Stimulated activated CD4-positive, alpha-beta T cell treated with anti-CD3 and anti-CD28 coated beads, Interleukin-4, amount 100 ng/mL, for 1 hour (primary cell): ENCODE measurements at places on chromosomes 5 and 9.

DNA sequence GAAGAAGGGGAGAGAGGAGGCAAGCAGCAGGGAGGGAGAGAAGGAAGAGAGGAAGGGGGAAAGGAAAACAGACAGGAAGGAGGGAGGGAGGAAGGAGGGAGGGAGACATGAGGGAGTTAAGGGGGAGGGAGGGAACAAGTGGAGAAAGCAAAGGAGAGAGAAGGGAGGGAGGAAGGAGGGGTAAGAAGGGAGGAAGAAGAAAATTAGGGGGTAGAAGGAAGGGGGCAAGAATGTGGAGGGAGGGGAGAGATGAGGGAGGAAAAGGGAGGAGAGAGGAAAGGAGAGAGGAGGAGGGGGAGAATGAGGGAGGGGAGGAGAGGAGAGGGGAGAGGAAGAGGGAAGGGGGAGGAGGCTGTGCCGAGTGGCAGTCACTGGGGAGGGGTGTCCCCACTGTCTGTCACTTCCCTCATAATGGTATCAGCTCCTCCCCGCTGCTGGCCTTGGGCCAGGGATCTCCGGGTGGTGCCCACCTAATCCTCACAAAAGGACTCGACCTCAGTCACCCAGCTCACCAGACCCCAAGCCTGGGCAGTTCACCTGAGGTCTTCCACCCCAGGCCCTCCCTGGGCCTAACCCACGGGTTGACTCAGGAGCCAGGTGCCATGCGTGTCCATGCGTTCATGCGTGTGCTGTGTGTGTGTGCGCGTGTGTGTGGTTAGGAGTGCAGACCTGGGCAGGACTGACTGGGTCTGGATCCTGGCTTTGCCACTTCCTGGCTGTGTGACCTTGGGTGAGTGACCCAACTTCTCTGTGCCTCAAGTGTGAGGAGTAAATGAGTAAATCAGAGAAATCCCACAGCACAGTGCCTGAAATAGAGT is 18.1 kb downstream of the C9orf50 start:
- DNase-seq: no peak

GRCh38 chr9:31071606-31072286 is 1312.7 kb upstream of the ACO1 start:
- no peak for DNase-seq

GRCh38 chr9:91182429-91183225 is 179.1 kb downstream of the AUH start:
- DNase-seq: no peak

GRCh38 chr9:72681283-72681630 is 159.8 kb downstream of the TMC1 start:
- DNase-seq: no peak

- no peak for DNase-seq
Observed at GRCh38 chr9:90770927-90771326, 30.7 kb upstream of the SYK start.

DNA sequence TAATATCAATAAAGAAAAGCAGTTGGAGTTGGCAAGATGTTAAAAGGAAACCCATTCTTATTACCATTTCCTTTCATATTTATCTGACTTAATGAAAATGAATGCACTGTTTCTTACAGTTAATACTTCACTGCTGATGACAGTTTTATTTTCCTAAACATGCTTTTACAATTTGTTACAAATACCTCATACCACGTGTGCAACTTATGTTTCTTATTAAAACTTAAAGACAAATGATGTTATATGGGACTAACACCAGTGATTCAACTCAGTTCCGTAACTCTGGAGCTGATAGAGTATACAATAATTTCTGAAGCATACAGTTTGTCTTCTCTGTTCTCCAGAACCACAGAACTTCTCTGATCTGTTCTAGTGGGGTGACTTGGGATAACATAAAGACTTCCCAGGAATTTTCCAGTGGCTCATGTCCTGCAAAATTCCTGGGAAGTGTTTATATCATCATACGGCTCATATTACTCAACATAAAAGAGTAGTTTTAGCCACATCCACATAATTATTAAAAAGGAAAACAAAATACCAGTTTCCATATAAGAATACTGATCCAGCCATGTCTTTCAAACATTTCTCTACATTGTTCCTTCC is 1259.0 kb upstream of the C9orf72 start:
- no peak for DNase-seq

- no peak for DNase-seq
Observed at GRCh38 chr5:178496642-178497041, 93.6 kb downstream of the COL23A1 start.

GRCh38 chr5:111144352-111144930 is 52.3 kb downstream of the WDR36 start:
- no peak for DNase-seq

DNA sequence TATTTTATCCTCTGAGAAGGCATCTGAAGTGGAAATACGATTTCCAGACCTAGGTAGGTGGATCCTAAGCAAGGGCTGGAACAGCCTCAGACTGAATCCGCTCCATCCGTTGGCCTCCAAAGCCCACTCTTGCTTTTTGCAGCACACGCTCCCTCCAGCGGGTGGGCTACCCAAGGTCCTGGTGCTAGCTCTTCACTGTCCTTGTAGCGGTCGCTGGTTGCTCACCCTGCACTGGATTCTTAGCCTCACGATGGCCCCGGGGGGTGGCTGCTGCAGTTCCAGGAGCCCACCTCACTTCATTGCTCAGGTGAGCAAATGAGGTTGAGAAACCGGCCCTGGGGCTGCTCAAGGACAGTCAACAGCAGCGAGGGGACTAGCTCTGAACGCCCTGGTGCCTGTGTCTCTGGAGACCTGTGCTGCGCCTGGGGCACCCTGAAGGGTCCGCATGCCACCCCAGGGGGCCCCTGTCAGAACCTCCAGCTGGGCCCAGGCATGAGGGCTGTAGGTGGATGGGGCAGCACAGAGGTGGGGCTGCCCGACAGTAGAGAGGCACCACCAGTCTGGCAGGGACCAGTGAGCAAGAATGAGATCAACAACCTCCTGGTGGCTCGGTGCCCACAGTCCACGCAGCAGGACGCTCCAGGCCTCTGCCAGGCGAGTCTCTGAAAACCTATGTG is 4.3 kb downstream of the MGAT4B start:
- DNase-seq: no peak

GRCh38 chr5:123358304-123358703 is 64.9 kb downstream of the CEP120 start:
- no peak for DNase-seq

DNA sequence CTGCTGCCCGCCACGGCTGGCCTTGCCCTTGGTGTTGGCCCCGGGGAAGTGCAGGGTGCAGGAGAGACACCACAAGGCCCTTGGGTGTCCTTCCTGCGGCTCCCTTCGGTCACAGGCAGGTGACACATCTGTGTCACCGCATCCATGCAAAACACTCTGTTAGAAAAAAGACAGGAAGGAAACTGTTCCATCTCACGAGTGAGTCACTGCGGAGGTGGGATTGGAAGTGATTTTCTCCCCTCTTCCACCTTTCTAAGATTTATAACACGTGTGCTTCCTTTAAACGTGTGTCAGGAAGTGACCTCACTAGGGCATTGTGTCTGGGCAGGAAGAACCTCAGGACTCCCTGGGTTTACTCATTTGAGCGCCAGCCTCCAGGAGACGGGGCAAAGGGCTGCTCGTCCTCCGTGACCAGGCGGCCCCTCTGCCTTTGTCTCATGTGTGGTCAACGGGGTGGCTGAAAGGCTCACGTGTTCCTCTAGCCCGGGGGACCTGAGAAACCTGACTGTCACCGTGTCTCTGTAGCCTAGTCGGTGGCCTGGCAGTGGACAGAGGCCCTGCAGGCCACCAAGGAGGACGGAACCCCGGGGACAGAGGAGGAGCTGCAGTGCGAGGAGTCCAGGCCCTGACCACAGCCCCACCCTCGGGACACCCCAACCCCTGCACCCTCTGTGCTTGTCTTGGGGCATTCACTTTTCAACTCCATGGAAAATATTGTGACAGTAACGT is 4.9 kb upstream of the LCN1 start:
- no peak for DNase-seq

DNA sequence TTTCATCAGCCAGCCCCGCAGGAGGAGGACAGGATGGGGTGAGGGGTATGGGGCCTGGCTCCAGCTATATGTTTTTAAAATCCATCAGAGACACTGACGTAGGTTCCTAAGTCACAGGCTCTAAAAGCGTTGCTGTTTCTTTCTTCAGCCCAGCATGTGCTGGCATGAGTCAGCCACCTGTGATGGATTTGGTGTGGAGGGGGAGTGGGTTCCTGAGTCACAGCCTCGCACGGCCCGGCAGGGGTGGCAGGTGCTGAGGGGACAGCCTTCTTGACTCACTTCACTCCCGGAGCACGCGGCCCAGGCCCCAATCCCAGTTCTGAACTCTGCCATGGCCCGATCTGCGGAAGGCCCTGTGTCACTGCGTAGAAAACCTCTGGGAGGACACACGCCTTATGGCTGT is 38.8 kb upstream of the RPL26L1 start:
- DNase-seq: no peak

DNA sequence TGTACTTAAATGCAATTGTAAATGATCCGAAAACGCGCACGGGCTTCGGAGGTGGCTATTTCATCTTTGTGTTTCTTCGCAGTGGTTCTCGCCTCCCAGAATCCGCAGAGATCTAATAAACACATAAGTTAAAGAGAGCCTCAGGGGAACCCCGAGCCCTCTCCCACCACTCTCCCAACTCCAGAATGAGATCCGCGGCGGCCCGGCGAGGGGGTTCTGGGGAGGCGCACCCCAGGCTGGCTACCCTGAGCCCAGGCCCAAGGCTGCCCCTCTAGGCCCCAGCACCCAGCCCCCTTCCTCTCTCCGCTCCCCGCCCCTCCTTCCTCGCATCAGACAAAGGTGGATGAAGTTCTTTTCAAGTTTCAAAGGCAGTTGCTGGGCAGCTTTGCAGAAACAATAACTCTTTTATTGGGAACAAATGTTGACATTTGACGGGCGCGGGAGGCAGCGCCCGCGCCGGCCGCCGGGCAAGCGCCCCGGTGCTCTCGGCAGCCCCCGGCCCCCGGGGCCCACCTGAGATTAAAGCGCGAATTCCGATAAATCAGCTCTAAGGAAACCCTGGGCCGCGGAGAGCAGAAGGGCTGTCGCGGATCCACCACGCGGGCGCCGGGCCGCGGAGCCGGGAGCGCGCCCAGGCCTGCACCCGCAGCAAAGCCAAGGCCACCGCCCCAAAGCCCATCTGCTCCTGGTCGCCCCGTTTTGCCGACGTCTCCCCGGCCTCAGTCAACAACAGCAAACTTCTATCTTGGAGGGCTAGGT is 8.4 kb downstream of the IRX2 start:
- no peak for DNase-seq

DNA sequence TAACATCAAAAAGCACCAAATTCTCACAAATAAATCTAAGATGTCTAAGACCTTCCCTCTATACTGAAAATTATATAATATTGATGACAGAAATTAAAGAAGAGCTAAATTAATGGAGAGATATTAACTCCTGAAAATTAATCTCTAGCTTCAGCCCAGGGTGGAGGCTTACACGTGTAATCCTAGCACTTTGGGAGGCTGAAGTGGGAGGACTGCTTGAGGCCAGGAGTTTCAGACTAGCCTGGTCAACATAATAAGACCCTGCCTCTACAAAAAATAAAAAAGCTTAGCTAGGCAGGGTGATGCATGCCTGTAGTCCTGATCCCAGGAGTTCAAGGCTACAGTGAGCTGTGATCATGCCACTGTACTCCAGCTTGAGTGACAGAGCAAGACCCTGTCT is 39.6 kb upstream of the ANKRD34B start:
- DNase-seq: no peak

- DNase-seq: no peak
Observed at GRCh38 chr5:170522211-170523141, 18.7 kb downstream of the KCNIP1 start.

DNA sequence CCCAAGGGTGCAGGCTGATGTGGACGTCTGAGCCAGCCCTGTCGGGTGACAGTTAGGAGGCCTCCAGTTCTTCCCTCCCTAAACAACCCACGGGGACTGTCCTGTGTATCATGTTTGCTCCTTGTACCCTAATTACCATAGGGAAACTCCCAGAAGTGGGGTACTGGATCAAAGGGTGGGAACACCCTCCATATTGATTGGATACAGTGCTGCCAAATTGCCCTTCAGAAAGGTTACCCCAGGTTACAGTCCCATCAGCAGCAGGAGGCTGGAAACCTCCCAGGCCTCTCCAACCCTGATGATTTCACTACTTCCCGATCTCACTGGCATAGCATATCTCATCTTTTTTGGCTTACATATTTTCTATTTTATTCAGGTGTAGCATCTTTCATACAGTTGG is 22.0 kb downstream of the UBE2QL1 start:
- no peak for DNase-seq

DNA sequence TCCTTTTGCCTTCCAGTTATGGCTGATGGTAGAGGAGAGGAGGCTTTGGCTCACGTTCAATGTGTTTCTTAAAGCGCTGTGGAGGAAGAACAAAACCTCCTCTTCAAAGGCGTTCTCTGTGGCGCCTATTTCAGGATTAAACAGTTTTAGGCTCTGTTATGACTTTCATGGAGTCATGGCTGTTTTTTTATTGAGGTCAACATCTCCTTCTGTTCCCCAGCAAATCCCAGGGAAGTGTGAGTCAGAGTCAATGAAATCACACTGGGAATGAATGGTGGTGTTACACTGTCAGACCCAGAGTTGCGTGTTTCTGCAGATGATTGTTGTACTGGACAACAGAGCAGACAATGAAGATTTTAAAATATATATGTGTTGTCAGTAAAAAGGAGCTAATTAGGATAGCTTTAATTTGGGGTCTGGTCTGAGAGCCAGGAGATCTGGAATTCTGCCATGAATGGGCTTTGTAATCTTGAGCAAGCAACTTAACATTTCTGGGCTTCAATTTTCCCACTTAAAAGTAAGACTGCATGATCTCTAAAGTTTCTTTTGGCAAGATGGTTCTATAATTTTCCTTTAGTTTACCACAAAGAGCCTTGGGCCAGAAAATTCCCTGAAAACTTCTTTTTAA is 240.7 kb downstream of the CSNK1G3 start:
- no peak for DNase-seq

GRCh38 chr9:89606049-89606623 is 1.3 kb downstream of the GADD45G start:
- peak; percentile 45 for DNase-seq

DNA sequence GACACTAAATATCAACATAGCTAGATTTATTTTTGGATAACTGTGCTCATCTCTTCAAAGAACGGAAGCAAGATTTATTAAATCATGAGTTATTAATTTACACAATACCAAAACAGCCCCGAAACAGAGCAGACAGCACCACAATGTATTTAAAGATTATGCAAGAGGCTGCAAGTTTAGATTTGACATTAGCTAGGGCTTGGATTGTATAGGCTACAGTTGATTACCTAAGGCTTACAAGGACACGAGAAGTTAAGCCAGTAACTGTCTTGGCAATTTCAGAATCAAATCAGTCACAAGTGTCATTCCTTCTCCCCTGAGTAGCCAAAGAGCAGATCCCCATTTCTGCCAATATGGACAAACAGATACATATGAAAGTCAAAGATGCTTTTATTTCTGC is 152.6 kb downstream of the MED27 start:
- no peak for DNase-seq

GRCh38 chr9:111300140-111300735 is 29.8 kb downstream of the OR2K2 start:
- no peak for DNase-seq
